ENCODE measurements at places on chromosomes 7 and 10.

DNA sequence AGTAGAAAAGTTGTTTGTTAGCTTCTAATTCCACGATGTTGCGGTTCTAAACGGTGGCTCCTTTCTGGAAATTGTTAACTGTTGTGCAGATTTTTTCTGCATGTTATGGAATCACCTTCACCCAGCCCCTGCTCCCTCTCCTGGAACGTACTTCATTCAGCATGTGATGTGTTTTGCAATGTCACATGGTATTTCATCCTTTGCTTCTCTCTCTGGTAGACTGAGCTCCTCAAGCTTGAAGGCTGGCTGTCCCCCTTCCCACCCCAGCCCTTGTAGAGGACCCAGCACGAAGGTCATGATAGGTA lies 4.4 kb downstream of the PPP2R2D start:
- no peak for DNase-seq

- DNase-seq, result no peak
Observed at GRCh38 chr7:44977304-44977958, 1.4 kb downstream of the MYO1G start.

DNA sequence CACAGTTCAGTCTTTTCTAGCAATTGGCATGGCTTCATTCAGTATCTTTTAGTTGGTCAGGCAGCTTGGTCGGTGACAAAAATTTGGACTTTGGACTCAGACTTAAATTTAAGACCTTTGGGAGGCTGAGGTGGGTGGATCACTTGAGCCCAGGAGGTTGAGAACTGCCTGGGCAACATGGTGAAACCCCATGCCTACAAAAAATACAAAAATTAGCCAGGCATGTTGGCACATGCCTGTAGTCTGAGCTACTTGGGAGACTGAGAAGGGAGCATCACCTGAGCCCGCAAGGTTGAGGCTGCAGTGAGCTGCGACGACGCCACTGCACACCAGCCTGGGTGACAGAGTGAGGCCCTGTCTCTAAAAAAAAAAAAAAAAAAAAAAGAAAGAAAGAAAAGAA lies 19.5 kb upstream of the ITPRID1 start:
- DNase-seq, result no peak

DNA sequence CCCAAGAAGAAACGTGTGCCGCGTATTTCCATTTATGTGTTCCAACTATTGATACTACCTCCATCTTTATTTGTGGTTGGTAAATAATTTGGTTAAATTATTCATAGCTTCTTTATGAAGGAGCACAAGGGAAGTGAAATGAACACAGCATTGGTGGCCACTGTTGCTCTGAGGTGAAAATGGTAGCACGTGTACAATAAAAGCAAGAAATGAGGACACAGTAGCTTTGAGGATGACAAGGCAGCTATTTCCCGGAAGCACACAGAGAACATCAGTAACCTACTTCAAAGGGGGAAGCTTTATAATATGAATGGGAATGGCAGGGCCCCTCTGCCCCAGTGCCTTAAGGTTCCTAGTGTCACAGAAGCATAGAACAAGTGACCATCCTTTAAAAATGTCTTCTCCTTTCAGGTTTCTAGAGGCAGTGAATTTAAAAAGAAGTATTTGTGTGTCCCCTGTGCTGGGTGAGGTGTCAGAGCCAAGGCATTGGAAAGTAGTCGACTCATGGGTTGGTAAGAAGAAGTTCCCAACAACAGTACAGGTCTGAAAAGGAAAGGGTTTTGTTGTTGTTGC lies 78.8 kb downstream of the SGMS1 start:
- DNase-seq, result no peak

DNA sequence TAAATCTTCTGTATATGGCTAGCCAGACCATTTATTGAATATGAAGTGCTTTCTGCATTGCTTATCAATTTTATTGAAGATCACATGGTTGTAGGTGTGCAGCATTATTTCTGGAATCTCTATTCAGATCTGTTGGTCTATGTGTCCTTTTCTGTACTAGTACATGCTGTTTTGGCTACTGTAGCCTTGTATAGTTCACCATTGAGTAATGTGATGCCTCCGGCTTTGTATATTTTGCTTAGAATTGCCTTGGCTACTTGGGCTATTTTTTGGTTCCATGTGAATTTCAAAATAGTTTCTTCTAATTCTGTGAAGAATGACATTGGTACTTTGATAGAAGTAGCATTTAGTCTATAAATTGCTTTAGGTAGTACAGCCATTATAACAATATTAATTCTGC lies 1187.2 kb downstream of the XPNPEP1 start:
- DNase-seq, result no peak

DNA sequence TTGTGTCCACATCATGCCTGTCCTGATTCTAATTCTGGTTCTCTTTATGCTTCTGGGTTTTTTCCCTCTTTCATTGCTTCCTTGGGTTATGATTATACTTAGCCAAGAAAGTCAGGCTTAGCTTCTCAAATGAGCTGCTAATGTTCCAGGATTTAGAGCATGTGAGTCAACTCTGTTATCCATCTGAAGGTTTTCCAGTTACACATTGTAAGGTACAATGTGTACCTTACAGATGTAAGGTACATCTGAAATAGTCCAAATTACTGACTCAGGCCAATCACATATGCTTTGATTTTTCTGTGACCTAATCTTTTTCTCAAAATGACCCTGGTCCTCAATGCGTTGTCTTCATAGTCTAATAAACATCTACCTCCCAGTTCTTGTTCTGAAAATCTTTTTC lies 13.3 kb upstream of the MIOS start:
- no peak for DNase-seq

- no peak for DNase-seq
Observed at GRCh38 chr7:1103009-1103788, 15.3 kb downstream of the GPER1 start.

DNA sequence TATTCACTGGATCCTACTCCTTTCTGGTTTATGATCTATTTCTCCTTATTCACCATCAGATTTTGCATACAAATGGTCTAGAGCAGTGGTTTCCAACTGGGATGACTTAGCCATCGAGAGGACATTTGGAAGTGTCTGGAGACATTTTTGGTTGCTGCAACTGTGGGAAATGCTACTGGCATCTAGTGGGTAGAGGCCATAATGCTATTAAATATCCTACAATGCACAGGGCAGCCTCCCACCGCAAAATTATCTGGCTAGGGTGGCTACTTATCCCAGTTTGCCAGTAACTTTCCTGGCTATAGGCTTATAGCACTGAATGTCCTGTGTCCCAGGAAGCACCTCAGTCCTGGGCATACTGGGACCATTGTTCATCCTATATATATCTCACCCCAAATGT lies 21.5 kb upstream of the DDX50 start:
- no peak for DNase-seq

DNA sequence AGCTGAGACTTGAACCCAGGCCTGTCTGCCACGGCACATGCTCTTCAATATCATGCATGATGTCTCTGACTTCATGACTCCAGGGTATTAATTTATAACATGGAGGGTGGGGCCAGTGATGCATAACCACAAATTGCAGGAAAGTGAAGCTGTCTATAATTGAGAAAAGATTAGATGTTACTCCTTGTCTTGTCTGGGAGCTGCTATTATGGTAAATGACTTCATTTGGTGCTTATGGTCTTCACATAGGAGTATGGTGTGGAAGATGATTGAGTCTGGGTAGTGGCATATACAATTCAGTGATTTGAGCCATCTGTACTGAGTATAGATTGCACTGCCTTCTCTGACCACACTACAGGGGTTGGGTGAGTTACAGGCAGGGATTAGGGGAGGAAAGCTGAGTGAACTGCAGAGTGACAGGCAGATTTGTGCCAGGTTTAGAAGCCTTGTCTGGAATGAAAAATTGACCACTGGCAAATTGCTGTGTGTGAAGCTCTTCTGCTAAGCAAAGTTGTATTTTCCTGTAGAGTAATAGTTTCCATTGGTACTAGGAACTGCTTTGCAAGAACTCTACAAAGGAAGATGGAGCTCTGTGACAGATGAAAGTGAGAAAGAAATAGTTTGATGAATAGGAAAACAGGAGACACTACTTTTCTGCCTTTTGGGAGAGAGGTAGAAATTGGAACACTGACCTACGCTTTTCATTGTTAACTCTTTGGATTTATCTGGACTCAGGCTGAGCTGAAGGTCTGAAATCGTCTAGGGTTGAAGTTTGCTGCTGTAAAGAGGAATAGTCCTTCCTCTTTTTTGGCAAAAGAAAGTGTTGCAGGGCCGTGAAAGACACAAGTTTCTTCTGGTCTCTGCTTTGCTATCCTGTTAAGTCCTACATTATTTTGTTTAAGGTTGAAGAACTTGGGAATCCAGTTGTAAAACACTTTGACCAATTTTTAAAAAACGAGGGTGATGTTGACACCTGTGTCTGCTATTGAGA lies 2.7 kb downstream of the SND1 start:
- no peak for DNase-seq

GRCh38 chr10:56123247-56123646 lies 237.8 kb downstream of the ZWINT start:
- no peak for DNase-seq

DNA sequence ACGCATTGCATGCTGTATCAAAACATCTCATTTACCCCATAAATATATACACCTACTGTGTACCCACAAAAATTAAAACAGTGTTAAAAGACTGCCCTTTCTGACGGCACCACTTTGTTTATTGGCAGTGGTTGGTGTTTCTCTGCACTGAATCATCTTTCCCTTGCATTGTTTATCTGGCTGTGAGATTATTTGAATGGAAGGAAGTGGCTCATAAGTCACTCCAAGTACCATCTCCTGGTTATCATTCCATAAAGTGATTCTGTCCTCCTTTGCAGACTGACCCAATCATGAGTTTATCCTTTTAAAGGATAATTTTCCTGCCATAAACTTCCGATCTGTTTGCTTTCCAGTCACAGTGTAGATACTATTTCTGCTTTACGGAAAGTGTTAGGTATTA lies 183.8 kb downstream of the CAMK1D start:
- peak; percentile 18 for DNase-seq

DNA sequence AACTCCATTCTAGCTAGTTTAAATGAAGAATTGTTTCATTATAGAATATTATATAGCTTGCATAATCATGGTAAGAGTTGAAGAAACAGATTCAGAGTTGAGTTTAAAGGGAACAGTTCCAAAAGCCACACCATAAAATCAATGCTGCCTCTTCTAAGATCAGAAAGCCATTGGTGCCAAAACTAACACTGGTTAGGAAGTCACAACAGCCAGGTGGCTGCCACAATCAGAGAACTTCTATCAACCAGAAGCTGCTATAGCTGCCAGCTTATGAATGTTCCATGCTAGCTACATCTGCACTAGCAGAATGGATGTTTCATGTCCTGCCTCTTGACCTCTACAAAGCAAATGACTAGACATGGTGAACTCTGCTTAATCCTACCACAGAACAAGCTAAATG lies 583.1 kb upstream of the LRRN3 start:
- no peak for DNase-seq

- DNase-seq, result no peak
Observed at GRCh38 chr10:44439239-44439957, 54.5 kb upstream of the CXCL12 start.

GRCh38 chr10:120229641-120230040 lies 227.4 kb upstream of the PLPP4 start:
- DNase-seq, result no peak

DNA sequence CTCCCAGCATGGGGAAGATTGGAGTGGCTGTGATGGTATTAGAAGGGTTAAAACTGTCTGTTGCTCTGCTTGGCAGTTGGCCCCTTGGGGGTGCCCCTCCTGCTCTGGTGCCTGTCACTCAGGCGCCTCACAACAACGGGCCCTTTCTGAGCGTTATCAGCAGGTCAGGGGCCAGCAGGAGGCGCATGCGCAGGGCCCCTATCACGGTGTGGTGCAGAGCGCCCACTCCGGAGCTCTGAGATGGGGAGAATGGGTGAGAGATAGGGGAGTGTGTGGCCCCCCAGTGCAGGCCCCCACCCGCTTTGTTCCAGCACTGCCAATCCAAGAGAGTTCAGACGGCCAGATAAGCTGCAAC lies 24.8 kb downstream of the GBX1 start:
- DNase-seq, result no peak

DNA sequence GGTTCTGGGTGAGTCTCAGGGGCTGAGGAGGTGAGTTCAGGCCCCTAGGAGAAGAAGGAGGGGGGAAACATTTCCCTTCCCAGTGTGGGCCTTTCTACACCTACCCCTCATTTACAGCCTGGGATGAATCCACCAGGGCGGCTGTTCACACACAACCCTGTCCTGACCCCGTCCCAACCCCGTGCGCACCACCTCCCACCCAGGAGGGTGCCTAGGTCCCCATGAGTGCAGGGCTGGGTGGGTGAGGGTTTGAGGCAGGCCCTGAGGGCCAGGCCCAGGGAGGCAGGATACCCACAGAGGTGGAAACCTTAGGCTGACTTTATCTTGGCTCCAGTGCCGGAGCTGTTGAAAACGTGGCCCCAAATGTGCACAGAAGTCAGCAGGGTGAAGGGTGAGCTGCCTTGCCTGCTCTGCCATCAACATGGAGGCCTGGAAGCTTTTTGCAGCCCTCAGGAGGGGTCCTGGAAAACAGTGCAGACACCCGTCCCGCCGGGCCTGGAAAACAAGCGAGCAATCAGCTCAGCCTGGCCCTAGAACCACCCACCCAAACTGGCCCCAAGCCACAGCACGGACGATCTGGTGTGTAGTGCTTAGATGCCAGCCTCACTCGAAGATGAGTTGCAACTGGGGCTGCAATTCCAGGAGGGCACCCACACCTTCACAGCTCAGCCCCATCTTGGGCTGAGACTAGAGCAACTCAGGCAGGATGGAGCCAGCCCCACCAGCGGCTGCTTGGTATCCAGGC lies 9.3 kb upstream of the RET start:
- DNase-seq, result no peak

- DNase-seq, result no peak
Observed at GRCh38 chr10:110739811-110740271, 95.7 kb downstream of the RBM20 start.

DNA sequence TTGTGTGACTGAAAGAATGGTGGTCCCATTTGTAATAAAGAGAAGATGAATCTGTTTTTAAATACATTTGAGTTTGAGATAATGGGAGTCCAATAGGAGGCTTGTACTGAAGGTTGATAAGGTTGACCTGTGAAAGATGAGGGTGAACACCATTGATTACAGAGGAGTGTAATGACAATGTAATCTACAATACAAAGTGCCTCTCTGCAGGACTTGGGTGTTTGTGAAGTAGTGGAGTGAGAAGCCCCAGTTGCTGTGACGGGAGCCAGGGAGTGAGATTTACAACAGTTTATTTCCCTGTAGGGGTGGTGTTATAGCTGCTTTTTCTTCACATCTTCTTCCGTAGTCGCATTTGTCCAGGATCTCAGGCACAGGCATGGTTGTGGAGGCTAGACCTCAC lies 189.9 kb downstream of the EXOC4 start:
- DNase-seq, result no peak

Data from glomerular endothelial cell (primary cell).